ENCODE measurements at places on chromosomes 7 and 10. TPM values are rescaled to one million over a fixed set of nuclear protein-coding genes. Genes with fewer than 3 reads are reported as not detected.

Gene HOXA6
- total RNA-seq: 1.8 TPM

DNA sequence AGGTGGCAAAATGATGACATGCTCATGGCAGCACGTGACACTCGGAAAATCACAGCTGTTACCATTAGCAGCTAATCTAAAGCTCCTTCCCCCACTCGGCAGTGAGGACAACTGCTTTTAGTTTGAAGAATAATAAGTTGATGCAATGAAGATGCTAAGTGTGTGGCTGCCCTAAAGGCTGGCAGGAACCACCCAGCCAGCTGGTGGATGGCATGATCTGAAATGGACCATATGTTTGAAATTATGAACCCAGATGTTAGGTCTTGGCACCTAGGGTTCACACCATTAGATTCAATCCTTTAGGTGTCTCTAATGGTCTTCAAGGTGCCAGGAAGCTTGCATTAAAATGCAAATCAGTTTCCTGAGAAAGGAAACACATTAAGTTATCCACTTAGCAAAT, 230.1 kb downstream of the WDR11 start:
- no peak for DNase-seq

Gene ABCB4
- not detected for total RNA-seq

DNA sequence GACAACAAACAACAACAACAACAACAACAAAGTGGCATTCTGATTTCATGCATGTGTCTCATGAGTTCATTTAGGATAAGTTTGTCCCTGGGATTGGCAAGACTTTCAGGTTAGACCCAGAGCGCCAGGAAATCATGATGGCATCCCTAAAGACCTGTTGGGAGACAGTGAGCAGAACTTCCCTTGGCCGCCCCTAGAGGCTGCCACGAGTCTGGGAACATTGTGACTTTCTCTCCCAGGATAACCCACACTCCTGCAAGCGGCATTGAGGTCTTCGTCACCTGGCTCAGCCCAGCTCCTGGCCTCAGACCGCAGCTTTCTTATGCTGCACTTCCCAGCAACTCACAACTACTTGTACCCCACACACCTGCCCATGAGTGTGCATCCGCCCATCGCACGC, 80.5 kb upstream of the RNF32 start:
- no peak for DNase-seq

Gene DUS4L
- total RNA-seq: 6.7 TPM

Gene CC2D2B
- 0.22 TPM for total RNA-seq

Gene PLEKHS1
- not detected for total RNA-seq

Gene DRGX
- 0.10 TPM for total RNA-seq

DNA sequence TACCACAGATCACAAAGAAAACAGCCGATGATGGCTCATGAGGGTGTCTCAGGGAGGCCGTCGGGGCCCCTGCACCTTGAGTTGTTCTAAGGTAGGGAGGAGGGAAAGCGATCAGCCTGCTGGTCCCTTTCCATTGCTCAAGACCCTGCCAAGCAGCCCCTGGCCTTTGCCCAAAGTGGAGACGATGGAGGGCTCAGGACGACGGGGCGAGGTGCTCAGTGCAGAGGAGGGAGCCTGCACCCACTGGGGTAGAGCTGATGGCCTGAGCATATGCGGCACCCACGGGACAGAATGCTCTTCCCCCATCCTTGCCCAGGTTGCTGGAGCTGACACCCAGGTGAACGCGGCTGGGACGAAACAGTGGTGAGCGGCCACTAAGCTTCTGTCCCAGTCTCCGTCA, 58.3 kb upstream of the FAM20C start:
- DNase-seq: no peak

DNA sequence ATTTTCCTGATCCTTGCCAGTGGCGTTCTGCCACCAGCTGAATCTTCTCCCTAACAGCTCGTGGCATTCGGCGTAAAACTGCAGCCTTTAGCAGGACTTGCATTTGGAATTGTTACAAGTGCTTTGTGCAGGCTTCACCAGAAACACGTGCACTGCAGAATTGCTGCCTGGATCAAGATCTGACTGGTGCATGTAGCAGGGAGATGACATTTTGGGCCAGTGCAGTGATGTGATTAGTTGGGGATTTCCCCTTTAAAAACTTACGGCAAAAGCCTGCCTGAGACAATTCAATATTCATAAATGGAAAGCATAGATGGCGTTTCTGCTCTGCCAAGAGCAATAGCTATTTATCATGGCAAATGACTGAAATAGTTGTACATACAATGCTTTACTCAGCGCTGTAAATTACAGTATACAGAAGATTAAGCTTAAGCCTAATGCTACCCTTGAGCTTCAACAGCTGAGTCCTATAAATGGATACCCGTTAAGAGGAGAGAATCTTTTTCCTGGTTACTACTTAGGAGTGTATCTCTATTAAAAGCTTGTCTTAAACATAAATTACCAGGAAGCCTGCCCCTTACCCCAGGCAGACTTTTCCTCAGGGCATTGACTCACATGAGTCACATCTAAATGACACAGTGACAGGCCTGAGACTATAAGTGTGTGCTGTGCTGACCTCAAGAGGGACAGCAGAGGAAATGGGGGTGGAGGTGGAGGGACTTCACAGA, 106.3 kb downstream of the ATXN7L1 start:
- peak; percentile 40 for DNase-seq

GRCh38 chr10:60382946-60383681, 6.6 kb downstream of the ANK3 start:
- peak; percentile 40 for DNase-seq

GRCh38 chr10:88041243-88042159, 178.1 kb downstream of the PTEN start:
- DNase-seq: peak; percentile 59

DNA sequence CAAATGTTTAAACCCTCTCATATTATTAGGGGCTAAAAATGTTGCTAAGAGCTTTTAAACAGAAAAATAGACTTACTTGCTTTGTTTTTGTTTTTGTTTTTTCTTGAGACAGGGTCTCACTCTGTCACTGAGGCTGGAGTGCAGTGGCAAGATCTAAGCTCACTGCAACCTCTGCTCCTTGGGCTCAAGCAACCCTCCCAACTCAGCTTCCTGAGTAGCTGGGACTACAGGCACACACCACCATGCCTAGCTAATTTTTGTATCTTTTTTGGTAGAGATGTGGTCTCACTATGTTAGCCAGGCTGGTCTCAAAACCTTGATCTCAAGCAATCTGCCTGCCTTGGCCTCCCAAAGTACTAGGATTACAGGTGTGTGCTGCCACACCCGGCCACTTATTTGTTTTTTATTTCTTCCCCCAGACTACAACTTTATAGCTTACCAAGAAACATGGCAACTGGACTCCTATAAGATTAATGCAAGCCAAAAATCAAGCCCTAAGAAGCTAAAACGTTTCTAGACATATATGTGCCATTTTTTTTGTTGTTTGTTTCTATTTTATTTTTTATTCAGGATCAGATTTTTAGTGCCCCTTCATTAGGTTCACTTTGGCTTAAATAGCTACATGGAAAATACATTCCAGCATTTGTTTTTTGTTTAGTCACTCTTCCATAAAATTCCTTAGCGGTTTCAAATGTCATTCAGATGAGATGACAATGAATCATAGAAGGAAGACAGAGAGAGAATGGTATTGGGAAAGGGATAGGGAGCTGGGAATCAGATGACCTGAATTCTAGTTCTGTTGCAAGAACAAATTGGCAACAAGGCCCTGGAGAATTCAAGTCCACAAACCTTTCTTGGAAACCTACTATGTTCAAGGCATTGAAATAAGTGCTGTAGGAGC, 163.4 kb upstream of the MKLN1 start:
- DNase-seq: peak; percentile 94

GRCh38 chr10:60377955-60378354, 11.7 kb downstream of the ANK3 start:
- peak; percentile 7 for DNase-seq

GRCh38 chr10:22612318-22612717, 102.1 kb downstream of the PIP4K2A start:
- DNase-seq: no peak

Gene GCK
- total RNA-seq: 0.18 TPM

DNA sequence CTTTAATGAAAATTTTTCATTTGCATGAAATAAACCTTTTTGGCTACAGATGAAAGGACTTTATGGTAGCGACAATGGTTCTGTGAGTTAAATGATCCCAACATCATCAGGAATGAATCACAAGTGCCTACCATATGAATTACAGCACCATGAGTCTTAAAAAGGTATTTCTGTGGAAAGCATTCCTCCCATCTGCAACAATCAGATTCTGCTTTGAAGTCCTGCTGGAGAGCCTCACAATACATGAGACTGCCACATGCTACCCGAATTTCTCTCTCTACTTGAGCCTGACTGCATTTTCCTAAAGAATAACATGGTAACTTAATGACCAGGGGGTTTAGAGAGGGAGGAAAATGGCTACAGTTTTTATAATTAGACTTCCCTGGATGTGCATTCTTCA, 190.3 kb downstream of the TWIST1 start:
- DNase-seq: peak; percentile 36

- DNase-seq: no peak
These were observed 21.9 kb upstream of the GATAD1 start for GRCh38 chr7:92425311-92425947.

DNA sequence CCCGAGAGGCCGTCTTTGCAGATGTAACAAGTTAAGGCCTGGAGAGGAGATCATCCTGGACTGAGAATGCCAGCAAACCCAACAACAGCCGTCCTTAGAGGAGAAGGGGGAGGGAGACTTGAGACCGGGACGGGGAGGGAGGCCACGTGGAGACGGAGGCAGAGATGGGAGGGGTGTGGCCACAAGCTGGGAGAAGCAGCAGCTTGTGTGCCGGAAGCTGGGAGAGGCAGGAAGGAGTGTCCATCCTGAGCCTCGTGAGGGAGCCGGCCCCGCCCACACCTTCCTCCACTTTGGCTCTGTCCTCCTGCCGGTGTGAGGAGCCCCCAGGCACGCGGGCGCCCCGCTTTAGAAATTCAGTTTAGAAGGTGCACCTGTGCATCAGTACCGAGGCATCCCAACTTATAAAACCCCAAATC, 95.7 kb downstream of the DNAJB6 start:
- peak; percentile 73 for DNase-seq

DNA sequence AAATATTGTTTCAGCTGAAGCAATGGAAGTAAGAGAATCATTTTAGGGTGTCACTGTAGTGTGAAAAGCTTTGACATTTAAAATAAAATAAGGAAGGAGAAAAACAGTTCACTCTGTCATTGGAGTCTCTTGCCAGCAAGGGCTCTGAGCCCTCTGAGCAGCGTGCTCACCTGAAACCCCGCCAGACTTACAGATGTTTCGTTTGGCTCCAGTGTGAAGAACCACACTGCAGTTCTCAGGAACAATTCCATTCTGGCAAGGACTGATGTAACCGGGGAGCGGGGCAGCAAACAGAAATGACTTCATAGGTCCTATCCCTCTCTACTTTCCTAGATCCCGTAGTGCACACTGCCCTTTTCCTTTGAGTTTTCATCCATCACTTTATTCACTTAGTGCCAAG, 164.3 kb downstream of the CELF2 start:
- DNase-seq: no peak

DNA sequence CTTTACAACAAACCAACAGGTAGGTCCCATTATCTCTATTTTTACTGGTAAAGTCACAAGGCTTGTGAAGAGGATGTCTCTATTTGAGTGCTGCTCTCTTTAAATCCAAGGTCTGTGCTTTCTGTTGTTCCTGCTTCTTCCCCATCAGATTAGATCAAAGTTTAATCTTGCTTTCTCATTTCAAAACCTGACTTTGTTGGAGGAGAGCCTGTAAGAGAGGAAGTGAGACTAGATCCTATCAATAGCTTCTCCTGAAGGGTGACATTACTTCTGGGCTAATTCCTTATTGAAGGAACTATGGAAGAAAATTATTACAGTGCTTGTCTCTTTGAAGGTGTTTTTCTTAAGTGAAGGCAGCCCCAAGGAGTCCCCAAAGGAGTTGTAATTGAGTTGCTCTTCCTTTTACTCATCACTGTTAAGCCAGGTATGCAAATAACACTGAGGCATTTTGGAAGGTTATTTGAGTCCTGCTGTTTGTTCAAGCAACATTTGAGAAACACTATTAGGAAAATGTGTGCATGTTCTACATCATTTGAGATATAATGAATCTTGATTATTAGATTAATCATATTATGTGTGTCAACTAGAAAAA, 146.2 kb upstream of the MBL2 start:
- DNase-seq: no peak

- DNase-seq: no peak
These were observed 41.1 kb upstream of the RBM33 start for GRCh38 chr7:155603205-155603857.

Gene ADAMTS14
- total RNA-seq: 0.04 TPM

Gene AOC1
- total RNA-seq: not detected

Gene WEE2
- not detected for total RNA-seq

DNA sequence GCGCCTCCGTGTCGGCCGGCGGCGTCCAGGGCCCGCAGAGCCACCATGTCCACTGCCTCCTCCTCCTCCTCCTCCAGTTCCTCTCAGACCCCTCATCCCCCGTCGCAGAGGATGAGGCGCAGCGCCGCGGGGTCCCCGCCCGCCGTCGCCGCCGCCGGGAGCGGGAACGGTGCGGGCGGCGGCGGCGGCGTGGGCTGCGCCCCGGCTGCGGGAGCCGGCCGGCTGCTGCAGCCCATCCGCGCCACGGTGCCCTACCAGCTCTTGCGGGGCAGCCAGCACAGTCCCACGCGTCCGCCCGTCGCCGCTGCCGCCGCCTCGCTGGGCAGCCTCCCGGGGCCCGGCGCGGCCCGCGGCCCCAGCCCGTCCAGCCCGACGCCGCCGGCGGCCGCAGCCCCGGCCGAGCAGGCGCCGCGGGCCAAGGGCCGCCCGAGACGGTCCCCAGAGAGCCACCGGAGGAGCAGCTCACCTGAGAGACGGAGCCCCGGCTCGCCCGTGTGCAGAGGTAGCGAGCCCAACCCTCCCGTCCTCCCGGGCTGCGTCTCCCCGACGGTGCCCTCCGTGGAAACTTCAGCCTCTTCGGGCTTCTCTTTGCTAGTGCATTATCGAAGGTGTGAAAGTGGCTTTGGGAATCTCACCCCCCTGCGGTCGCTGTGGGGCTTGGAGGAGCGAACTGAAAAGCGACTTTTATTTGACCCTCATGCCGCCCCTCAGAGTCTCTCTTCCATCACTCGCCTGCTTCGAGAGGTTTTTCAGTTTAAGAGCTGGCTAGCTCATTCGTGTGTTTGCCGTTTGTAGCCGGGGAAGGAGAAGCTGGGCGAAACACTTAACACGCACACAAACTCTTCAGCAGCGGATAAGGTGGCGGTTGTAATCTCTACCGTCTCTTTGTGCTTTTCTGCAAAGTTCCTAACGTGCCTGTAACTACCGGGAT, 975 bp downstream of the GLCCI1 start:
- peak; percentile 28 for DNase-seq

Gene CYP2E1
- total RNA-seq: 0.88 TPM

GRCh38 chr10:46541735-46542566, 14.5 kb downstream of the GPRIN2 start:
- DNase-seq: no peak

DNA sequence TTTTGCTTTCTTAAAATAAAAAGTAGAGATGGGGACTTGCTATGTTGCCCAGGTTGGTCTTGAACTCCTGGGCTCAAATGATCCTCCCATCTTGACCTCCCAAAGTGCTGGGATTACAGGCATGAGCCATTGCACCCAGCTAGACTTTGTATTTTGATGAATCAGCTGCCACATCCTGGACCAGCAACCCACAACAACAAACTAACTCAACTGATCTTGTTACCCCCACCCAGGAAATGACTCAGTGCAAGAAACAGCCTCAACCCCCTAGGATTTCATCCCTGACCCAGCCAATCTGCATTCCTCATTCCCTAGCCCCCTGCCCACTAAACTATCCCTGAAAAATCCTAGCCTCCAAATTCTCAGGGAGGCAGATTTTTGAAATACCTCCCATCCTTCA, 123.8 kb downstream of the IPMK start:
- DNase-seq: no peak

Data from HFFc6 (cell line).